CD8-positive, alpha-beta memory T cell (primary cell): ENCODE measurements at places on chromosomes 16 and 17. TPM values are rescaled to one million over a fixed set of nuclear protein-coding genes. Genes with fewer than 3 reads are reported as not detected.

SP6 gene
- 0.09 TPM for total RNA-seq

RGS11 gene
- total RNA-seq: not detected

SPAG5 gene
- 77.8 TPM for total RNA-seq

NPIPA3 gene
- 0.69 TPM for total RNA-seq

ATP2C2 gene
- not detected for total RNA-seq

TMEM220 gene
- 0.55 TPM for total RNA-seq

GRB7 gene
- not detected for total RNA-seq

NLRC3 gene
- total RNA-seq: 20.5 TPM

MAP3K14 gene
- total RNA-seq: 62.4 TPM

DNA sequence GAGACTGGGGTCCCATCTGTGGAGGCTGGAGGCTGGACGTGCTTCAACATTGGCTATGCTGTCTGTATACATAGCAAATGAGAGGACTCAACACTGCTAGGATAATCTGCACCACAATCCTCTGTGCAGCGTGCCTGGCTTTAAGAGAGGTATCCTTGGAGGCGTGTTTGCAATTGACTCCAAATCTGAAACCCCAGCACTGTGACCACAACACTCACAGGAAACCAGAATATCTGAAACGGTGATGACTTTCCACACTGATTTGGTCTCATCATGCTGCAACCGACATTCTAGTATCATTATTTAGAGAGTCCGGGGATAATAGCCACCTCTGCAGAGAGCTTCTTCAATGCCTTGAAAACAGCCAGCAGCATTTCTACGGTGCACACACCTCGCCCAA is 35.1 kb downstream of the TLE7 start:
- no peaks in the 10 kb centered on the region for H3K4me1 ChIP-seq
- no peak for DNase-seq
- no peak overlapping the region for H3K4me3 ChIP-seq
- no peak overlapping the region for H3K27ac ChIP-seq

GRCh38 chr16:82638095-82638798 is 11.5 kb downstream of the CDH13 start:
- no peaks in the 10 kb centered on the region for H3K36me3 ChIP-seq
- H3K4me3 ChIP-seq: no peak overlapping the region
- H3K27ac ChIP-seq: no peak overlapping the region
- DNase-seq: no peak
- no peaks in the 10 kb centered on the region for H3K27me3 ChIP-seq
- H3K4me1 ChIP-seq: no peaks in the 10 kb centered on the region

- H3K4me3 ChIP-seq: no peak overlapping the region
- no peaks in the 10 kb centered on the region for H3K27me3 ChIP-seq
- H3K36me3 ChIP-seq: peaks cover 21% of the 10 kb centered on the region
- H3K4me1 ChIP-seq: peaks cover 29% of the 10 kb centered on the region
- no peak overlapping the region for H3K27ac ChIP-seq
- DNase-seq: peak; percentile 39
Measured at GRCh38 chr17:45293413-45294211, 23.2 kb downstream of the MAP3K14 start.

DNA sequence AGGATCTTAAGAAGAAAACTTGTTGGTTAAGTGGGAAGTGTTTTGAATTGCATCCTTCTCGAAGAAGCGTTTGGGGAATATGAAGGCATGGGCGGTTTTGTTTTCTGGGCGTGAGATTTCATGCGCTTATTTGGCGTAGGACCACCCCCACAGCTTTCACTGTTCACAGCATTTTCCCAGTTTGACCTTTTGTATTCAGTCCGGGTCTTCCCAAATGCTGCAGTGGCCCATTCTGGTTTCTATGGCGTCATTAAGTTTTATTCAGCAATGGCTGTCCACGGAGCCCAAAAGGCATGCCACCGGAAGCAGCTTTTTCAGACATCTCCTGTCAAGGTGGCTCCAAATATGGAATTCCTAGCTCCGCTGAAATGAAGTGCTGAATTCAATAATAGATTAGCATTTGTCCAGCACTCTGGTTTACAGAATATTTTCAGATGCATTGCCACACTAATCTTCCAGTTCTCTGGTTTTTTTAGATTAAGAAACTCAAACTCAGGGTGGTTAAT is 90.6 kb upstream of the FBXO47 start:
- H3K27ac ChIP-seq: no peak overlapping the region
- no peak for DNase-seq
- no peaks in the 10 kb centered on the region for H3K36me3 ChIP-seq
- H3K4me3 ChIP-seq: peak overlapping the region; percentile 72
- H3K27me3 ChIP-seq: no peaks in the 10 kb centered on the region

- H3K36me3 ChIP-seq: no peaks in the 10 kb centered on the region
- no peak overlapping the region for H3K4me3 ChIP-seq
- no peak overlapping the region for H3K27ac ChIP-seq
- no peaks in the 10 kb centered on the region for H3K27me3 ChIP-seq
- no peak for DNase-seq
Measured at GRCh38 chr16:78882751-78883150, 717.8 kb downstream of the MAF start.

DNA sequence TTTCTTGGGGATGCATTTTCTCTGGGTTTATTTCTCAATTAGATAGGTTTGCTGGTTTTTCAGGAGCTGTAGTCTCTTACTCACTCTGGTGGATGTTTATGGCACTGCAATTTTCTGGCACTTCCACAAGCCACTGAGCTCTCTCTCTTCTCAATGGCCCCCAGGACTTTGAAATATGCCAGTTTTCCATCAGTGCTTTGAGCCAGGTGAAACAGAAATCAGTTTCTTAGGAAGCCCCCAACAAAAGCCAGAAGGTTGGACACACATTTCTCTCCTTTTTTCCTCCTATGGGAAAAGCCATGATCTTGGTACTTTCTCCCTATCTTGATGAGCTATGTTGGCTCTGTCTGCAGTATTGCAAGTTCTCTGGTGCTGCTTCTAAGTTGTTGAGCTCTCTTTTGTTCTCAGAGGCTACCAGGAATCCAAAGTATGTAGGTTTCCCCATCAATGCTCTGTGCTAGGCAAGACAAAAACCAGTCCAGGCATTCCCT is 90.7 kb upstream of the SMIM36 start:
- no peak for DNase-seq
- H3K4me1 ChIP-seq: no peaks in the 10 kb centered on the region
- H3K27me3 ChIP-seq: no peaks in the 10 kb centered on the region
- H3K4me3 ChIP-seq: no peak overlapping the region
- no peak overlapping the region for H3K27ac ChIP-seq

DNA sequence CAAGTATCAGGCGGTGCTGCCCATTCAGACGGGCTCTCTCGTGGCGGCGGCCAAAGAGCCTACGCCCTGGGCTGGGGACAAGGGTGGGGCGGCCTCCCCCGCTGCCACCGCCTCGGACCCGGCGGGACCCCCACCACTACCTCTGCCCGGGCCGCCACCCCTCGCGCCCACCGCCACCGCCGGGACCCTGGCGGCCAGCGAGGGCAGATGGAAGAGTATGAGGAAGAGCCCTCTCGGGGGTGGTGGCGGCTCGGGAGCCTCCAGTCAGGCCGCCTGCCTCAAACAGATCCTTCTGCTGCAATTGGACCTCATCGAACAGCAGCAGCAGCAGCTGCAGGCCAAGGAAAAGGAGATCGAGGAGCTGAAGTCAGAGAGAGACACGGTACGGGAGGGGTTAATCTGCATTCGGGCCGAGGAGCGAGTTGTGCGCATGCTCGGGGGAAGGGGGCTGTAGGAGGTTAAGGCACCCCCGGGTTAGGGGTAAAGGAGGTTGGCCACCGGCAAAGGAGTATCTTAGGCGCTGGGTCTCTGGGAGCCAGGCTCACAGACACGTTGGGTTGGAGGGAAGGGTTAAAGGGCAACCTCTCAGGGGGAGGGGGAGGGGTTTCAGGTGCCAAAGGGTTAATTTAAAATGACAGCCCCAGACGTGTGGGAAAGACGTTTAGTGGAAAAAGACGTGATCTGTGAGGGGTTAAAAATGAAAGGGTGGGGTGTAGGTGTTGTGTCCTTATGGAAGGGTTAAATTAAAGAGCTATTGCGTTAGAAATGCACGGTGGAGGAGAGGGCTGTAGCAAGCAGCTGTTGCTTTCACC is 1.4 kb downstream of the MSL1 start:
- peak overlapping the region; percentile 40 for H3K27ac ChIP-seq
- H3K27me3 ChIP-seq: no peaks in the 10 kb centered on the region
- peak; percentile 39 for DNase-seq

GRCh38 chr17:17784657-17785267 is 52.0 kb downstream of the SREBF1 start:
- H3K36me3 ChIP-seq: no peaks in the 10 kb centered on the region
- H3K27me3 ChIP-seq: no peaks in the 10 kb centered on the region
- DNase-seq: peak; percentile 45
- peaks cover 19% of the 10 kb centered on the region for H3K4me1 ChIP-seq
- peak overlapping the region; percentile 59 for H3K4me3 ChIP-seq

DNA sequence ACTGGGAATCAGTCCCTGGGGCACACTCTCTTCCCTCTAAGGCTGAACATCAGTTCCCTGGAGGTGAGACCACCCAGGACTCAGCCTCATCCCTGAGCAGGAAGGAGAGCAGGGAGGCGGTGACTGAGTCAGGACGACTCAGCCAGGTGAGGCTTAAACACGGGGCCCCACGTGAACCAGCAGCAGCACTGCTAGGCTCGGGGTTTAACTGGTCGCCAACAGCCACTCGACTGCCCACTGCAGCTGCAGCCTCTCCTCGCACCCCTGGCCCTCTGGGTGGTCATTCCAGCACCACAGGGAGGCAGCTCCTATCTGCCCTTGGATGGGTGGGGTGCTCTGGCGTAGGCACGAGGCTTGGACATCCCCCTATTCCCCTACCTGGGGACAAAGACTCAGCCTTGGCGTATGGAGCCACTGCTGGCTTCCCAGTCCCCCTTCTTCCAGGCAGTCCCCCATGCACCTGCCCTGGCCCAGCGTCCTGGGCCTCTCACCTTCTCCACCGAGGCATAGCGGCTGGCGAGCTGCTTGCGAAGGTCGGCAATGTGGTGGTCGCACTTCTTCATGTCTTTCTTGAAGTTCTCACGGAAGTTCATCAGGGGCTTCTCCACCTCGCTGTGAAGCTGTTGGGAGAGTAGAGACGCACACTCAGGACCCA is 21.2 kb upstream of the RCVRN start:
- H3K4me1 ChIP-seq: no peaks in the 10 kb centered on the region
- no peaks in the 10 kb centered on the region for H3K27me3 ChIP-seq
- no peak overlapping the region for H3K4me3 ChIP-seq

DNA sequence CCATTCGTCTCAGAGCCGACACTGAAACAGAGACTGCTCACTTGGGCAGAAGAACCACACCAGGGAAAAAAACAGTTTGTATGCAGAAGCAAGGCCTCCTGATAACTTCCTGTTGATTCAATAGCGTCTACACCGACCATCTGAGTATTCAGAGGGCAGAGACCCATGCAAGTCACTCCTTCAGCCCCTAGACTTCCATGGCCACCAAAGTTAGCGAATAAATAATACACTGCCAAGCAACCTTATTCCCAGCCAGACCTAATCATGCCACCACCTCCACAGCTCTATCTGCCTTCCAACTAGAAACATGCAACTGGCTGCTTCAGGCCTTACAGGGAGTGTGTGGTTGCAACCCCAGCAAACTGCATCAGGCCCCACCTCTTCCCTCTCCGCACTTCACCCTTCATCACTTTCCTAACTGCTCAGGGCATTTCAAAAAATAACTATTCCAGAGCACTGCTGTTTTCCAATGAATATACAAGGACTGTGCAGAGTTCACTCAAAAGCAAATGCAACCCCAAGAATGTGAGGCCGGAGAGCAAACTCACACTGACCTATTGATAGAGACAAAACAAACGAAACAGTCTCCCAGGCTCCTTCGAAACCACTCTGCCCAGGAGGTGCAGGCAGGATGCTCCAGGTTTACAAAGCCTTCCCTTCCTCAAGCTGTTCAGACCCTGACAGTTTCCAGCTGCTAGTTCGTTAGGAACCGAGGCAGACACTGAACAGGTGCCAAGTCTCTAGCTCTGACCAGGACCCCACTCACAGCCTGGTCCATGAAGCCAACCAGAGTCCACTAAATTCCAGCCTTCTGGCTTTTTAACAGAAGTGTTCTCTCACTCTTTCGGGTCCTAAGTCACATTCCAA is 3.6 kb downstream of the USP7 start:
- no peaks in the 10 kb centered on the region for H3K36me3 ChIP-seq
- no peak overlapping the region for H3K27ac ChIP-seq
- peak overlapping the region; percentile 28 for H3K4me3 ChIP-seq

- no peaks in the 10 kb centered on the region for H3K36me3 ChIP-seq
- no peak for DNase-seq
- H3K27me3 ChIP-seq: peaks cover 19% of the 10 kb centered on the region
- H3K4me1 ChIP-seq: peaks cover 3% of the 10 kb centered on the region
- H3K27ac ChIP-seq: no peak overlapping the region
- no peak overlapping the region for H3K4me3 ChIP-seq
Measured at GRCh38 chr17:68599091-68599490, 2.1 kb downstream of the FAM20A start.

DNA sequence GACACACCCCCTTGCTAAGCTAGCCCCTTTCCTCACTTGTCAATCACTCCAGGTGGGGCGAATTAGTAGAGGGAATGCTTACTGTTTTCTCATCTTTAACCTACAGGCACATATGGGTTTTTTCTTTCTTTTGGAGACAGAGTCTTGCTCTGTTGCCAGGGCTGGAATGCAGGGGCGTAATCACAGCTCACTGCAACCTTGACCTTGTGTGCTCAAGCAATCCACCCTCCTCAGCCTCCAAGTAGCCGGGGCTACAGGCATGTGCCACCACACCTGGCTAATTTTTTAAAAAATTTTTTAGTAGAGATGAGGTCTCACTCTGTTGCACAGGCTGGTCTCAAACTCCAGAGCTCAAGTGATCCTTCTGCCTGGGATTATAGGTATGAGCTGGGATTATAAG is 38.7 kb upstream of the RHBDL3 start:
- no peaks in the 10 kb centered on the region for H3K4me1 ChIP-seq
- H3K4me3 ChIP-seq: no peak overlapping the region
- no peak overlapping the region for H3K27ac ChIP-seq
- DNase-seq: no peak

GRCh38 chr16:59295993-59296736 is 562.0 kb upstream of the GOT2 start:
- H3K4me3 ChIP-seq: no peak overlapping the region
- no peaks in the 10 kb centered on the region for H3K27me3 ChIP-seq
- H3K4me1 ChIP-seq: no peaks in the 10 kb centered on the region

DNA sequence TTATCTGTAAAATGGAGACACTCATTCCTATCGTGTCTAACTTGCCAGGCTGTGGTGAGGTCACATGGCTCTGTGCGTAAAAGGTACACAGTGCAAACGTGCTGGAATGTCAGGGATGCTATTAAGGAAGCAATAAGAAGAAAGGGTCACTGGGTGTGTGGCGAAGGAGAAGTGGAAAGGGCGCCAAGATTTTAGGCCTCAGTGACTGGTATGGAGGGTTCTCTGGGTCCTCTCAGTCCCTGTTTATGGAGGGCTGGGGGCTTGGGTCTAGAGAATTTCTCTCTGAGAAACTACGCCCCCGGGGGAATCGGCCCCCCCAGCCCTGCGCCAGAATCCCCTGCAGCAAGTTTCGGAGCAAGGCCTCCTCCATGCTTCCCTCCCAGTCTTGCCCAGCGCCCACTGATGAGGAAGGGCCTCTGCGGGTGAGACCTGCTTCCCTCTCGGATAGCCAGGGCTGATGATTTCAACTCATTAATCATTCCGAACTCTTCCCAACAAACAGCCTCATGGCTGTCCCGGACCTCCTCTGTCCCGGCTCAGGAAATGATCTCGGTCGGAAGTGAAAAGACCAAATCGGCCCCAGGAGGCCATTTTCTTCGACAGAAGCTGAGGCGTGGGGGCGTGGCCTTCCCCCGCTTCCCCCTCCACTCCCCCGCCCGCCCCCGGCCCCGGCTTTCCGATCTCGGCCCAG is 1.2 kb upstream of the HEXIM1 start:
- H3K27ac ChIP-seq: peak overlapping the region; percentile 98
- DNase-seq: peak; percentile 77
- peak overlapping the region; percentile 91 for H3K4me3 ChIP-seq
- peaks cover 39% of the 10 kb centered on the region for H3K4me1 ChIP-seq
- H3K36me3 ChIP-seq: no peaks in the 10 kb centered on the region
